Activated CD4-positive, alpha-beta T cell treated with anti-CD3 and anti-CD28 coated beads, Interleukin-2, amount 50 U/mL, for 24 hours (primary cell): ENCODE measurements at places on chromosomes 7 and 10.

DNA sequence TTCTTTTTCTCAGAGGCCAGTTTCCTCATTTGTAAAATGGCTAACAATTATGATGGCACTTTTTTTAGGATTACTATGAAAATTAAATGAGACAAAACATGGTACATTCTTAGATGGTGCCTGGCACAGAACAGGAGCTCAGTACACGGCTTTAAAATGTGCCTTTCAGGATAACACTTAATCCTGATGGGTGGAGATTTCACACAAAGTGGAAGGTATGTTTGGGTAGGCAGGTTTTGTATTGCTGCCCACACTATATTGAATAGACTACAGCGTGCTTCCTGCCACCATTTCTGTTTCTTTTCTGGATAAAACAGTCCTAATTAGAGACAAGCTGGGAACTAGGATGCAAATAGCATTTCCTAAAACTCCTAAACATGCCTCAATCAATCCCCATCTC is 22.0 kb upstream of the IMPDH1 start:
- DNase-seq, result no peak

DNA sequence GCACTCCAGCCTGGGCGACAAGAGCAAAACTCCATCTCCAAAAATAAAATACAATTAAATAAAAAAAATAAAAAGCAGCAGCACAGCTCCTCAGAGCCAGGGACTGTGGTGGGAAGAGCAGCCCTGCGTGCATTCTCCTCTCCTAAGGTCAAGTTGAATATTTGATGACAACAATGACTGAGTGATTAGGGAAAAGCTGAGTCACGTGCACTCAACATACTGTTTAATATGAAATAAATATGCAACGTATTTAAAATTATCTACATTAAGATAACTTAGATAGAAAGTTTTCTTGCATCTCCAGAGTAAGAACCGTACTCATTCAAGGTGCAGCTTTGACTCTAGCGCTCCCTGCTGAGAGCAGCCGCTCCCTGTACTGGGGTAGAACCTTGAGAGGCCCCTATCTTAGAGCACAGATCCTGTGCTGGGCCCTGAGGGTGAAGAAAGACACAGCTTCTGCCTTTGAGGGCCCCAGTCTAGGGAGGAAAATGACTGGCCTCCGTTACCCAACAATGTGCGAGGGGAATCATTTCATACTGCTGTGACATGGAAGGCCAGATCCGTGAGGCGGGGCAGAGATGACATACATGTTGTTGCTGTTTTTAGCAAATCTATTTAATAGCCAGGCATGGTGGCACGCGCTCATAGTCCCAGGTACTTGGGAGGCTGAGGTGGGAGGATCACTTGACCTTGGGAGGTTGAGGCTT is 81.1 kb downstream of the SVIL start:
- DNase-seq, result no peak

- DNase-seq, result no peak
These were observed 53.2 kb downstream of the ICA1 start for GRCh38 chr7:8208816-8209215.

GRCh38 chr7:153398370-153398769 is 638.8 kb downstream of the ACTR3B start:
- no peak for DNase-seq

GRCh38 chr10:112839928-112840654 is 110.0 kb upstream of the TCF7L2 start:
- no peak for DNase-seq

DNA sequence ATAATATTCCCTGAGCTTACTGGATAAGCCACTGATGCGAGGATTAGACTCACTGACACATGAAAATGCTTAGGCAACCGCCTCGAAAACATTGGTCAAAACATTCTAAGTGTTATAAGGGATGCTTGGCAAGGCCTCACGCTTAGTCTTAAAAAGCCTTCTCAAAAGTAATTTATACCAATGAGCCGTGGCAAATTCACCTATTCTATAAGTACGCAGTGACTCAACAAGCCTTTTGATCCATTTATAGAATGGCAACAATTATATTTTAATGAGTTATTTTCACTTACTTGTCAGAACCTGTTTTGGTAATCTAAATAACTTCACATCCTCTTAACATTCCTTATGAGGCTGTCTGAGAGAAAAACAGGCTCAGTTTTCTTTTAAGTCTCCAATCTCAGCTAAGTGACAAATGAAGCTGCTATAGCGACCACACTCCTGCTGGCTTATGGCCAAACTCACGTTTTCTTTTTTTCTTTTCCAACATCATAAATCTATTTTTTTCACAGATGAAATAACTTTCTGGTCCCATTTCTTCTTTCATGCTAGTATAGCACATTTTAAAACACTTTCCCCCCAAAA is 121.2 kb upstream of the AFAP1L2 start:
- no peak for DNase-seq

GRCh38 chr10:59625721-59626522 is 83.7 kb downstream of the SLC16A9 start:
- peak; percentile 4 for DNase-seq

DNA sequence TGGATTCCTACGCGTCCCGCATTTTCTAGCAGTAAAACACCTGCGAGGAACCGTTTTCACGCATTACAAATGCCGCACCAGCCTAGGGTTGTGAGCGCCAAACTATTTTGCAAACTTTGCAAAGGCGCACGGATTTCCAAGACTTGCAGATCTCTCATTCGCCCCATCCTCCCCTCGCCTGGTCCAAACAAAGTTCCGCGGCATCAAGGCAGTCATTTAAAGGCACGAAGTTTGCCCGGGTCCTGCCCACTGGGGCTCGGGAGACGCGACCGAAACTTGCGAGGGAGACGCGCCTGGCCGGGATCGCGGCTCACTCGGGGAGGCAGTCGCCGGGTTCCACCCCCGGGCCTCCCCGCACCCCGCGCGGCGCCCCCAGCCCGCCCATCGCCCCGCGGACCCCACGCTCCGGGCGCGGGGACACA is 613 bp downstream of the USP6NL start:
- DNase-seq, result peak; percentile 9

- DNase-seq, result no peak
These were observed 10.5 kb upstream of the SLC26A3 start for GRCh38 chr7:107813524-107813923.

DNA sequence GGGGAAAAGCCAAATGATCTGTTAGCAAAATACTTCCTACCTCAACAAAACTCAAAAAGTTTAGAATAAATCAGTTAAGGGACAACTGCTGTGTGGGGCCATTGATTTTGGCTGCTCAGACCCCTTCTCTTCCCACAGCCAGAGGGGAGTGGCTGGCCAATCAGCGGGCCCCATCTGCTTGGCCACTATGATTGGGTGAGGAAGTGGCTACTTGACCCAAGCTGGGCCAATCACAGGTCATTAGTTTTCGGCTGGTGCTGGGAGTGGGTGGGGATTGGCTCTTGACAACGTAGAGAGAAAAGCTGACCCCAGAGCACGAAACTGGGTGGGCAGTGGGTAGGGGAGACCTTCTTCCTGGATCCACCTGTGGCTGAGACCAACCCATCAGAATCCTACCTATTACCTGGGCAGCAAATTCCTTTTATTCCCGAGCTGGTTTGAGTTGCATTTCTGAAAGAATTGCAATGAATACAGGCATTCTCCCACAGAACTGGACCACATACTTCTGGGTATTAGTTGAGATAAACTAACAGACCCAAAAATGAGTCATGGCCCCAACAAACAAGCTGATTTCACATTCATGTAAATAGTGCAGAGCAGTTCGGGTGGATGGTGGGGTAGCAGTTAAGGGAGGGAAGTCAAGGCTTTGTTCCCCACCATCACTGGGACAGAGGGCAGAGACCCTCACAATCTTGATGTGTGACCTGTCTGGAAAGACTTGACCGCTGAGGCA is 35.6 kb upstream of the HMX3 start:
- no peak for DNase-seq

- no peak for DNase-seq
These were observed 2.6 kb downstream of the ZNF655 start for GRCh38 chr7:99560834-99561736.

- no peak for DNase-seq
These were observed 2.5 kb upstream of the GDF2 start for GRCh38 chr10:47319784-47320183.

GRCh38 chr10:6274040-6274439 is 71.3 kb downstream of the PFKFB3 start:
- no peak for DNase-seq

DNA sequence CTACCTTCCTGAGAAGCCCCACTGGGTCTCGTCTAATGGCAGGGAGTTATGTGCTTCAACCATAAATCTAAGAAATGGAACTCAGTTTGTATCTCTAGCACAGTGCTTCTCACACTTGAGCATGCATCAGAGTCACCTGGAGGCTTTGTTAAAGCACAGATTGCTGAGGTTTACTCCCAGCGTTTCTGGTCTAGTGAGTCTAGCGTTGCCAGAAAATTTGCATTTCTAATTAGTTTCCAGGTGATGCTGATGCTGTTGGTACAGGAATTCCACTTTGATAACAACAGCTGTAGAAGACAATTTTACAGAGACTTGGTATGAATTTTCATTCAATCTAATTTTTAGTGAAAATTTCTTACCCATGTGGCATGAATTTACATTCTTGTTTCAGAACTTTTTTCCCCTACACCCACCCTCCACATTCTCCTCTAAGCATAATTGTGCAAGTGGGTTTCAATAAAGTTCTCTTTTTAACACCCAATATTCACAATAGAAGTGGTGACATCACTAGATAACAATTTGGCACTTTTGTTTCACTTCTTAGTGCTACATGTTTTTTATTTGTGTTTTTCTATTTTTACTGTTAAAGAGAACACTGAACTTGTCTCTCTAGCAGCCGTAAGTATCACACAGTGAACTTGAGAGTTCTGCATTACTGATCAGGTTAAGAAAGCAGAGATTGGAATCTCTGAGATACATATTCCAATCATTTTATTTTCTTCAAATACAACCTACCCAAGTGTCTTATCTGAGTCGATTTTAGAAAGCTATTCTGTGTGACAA is 48.4 kb upstream of the BET1 start:
- DNase-seq, result no peak

GRCh38 chr7:22654831-22655230 is 72.2 kb upstream of the IL6 start:
- DNase-seq, result no peak

- DNase-seq, result no peak
These were observed 480.2 kb downstream of the KCNMA1 start for GRCh38 chr10:77157248-77158019.

DNA sequence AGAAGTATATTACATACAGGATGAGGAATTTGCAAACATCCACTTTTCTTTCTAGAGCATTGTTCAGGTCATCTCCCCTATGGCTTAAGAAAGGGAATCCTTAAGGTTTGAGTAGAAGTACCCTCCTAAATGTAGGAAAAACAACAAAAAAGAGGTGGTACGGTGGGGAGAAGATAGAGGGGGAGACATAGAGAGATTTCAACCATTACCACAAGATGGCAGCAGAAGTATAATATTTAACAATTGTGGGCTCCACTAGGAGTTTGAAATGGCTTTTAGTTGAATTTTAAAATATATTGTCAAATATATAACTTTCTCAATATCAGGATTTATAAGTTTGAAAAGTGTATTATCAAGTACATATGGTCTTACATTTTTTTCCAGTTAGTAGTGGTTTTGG is 72.7 kb upstream of the PRKG1 start:
- no peak for DNase-seq

DNA sequence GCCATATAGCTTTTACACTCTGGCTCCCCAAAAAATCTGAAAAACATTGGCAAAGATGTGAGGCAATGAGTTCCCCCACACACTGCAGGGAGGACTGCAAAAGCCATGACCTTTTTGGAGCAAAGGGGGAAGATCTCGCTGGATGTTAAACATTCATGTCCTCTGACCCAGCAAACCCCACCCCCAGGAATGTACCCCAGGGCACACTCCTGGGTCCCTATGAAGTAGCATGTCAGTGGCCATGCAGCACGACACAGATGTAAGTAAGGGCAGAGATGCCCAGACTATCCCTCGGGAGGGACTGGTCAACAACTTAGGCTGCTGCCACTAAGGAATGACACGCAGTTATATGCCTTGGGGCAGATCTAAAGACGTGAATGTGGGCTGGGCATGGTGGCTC is 100.6 kb downstream of the DLG5 start:
- no peak for DNase-seq

DNA sequence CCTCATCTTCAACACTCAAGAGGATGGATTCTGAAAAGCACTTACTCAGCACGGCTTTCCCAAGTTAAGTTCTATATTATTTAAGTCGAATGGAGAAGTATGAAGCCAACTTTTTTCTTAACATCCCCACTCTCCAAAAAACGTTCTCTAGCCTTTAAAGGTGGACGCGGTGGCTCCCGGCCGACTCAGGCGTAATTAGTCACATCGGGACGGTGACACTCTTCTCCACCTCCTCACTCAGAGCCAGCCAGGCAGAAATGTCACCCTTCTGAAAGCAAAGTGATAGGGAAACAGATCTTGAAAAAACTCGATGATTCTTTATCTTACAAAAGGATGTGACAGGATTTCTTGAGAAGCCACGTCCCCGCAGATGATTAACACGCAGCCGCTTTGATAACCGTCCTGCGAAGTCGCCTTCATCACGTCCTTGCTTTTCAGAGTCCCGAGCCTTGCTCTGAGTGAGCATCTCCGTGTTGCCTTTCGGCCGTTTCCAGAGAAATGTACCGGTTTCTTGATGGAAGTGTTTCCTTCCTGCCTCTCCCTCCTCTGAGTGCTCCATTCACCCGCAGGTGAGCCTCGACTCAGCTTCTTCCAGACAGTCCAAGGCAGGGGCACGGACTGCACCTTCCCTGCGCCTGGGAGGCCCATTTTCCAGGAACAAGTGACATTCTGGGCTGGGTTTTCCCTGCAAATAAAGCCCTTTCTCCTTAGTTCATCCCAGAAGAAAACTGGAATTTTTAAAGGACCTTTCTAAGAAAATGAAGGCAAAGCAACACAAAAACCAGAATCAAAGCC is 314.8 kb downstream of the DNAJB6 start:
- DNase-seq, result no peak

- no peak for DNase-seq
These were observed 128.3 kb downstream of the PRPF18 start for GRCh38 chr10:13715100-13715499.

- DNase-seq, result no peak
These were observed 59.7 kb downstream of the ELAPOR2 start for GRCh38 chr7:86999750-87000149.

DNA sequence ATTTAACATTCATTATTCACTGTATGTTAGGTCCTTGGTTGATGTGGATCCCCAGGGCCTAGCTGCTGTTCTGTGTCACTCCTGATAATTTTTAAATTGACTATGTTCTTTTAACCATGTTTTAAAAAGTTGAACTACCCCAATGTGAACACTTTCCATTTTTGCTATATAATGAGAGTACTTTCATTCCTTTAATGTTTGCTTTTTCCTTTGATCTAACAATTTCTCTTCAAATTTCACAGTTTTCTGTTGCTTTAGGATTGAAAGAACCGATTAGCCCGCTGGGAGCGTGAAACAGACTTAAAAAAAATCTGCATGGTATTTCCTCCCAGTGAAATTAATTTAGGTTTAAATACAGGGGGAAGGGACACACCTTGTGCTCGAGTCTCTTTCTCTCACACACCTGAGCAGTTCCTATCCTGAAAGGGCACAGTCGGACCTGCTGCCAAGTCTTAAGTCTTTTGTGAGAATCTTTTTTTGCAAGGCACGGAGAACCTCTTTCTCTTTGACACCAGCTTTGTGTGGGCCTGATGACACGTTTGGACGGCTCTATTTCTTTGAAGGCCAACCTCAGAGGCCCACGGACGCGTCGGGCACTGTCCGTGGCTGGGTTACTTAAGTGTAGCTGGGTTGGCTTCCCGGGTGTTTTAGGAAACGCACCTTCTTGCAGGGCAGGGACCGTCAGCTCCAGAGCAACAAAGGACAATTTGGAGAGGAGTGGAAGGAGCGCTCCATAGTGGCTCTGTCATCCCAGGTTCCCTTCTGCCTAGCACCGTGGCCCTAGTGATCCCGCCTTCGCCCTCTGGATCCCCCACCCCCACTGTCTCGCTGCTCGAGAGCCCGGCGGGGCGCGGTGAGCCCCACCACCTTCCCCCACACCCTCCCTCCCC is 1.0 kb upstream of the CHN2 start:
- DNase-seq, result no peak
